Smooth muscle cell of trachea (primary cell): ENCODE measurements at places on chromosomes 3 and 15. TPM values are rescaled to one million over a fixed set of nuclear protein-coding genes. Genes with fewer than 3 reads are reported as not detected.

The GP5 gene
- 0.17 TPM in 1 of 2 replicates, not detected in the other for total RNA-seq

The FGD5 gene
- 1.7 and 1.8 TPM in 2 replicates for total RNA-seq

The MAP1A gene
- 150 and 180 TPM in 2 replicates for total RNA-seq

The LMOD3 gene
- total RNA-seq: under 0.01 and 0.15 TPM in 2 replicates

The C3orf22 gene
- not detected in 2 replicates for total RNA-seq

The EFHB gene
- total RNA-seq: 0.15 and 0.17 TPM in 2 replicates

The COLQ gene
- total RNA-seq: 0.15 and 0.66 TPM in 2 replicates

The ESYT3 gene
- total RNA-seq: 0.17 TPM in 1 of 2 replicates, not detected in the other

The GRK7 gene
- under 0.01 TPM in 1 of 2 replicates, not detected in the other for total RNA-seq

The SI gene
- not detected in 2 replicates for total RNA-seq

The ARNT2 gene
- total RNA-seq: 4.7 and 13.6 TPM in 2 replicates

The TRIP4 gene
- total RNA-seq: 12.1 and 17.9 TPM in 2 replicates

The PLA2G4D gene
- total RNA-seq: not detected in 2 replicates

The STAB1 gene
- total RNA-seq: 0.17 and 1.6 TPM in 2 replicates

The MASP1 gene
- 33.2 and 178 TPM in 2 replicates for total RNA-seq

The AADAC gene
- total RNA-seq: 0.33 TPM in 1 of 2 replicates, not detected in the other

The WDR72 gene
- total RNA-seq: not detected in 2 replicates

The TMIE gene
- total RNA-seq: under 0.01 TPM in 1 of 2 replicates, not detected in the other

The FBXO40 gene
- total RNA-seq: under 0.01 TPM in 1 of 2 replicates, not detected in the other

The HTD2 gene
- 11.2 and 13.5 TPM in 2 replicates for total RNA-seq

The ZNF502 gene
- total RNA-seq: 3.6 and 6.0 TPM in 2 replicates

The OSTN gene
- 0.17 and 0.44 TPM in 2 replicates for total RNA-seq

The LRTM1 gene
- total RNA-seq: not detected in 2 replicates

The PIERCE2 gene
- total RNA-seq: 1.2 TPM in 2 replicates

The CHRD gene
- total RNA-seq: 0.73 and 2.6 TPM in 2 replicates

The LRIG1 gene
- total RNA-seq: 48.7 and 61.9 TPM in 2 replicates

The UQCC5 gene
- total RNA-seq: 2.6 and 20.4 TPM in 2 replicates

The AMIGO3 gene
- total RNA-seq: 0.29 and 1.8 TPM in 2 replicates

The LRRK1 gene
- 23.9 and 28.0 TPM in 2 replicates for total RNA-seq

The SCG3 gene
- not detected in 2 replicates for total RNA-seq
